GF-D8 (cell line): ENCODE measurements at places on chromosomes 6 and 20.

DNA sequence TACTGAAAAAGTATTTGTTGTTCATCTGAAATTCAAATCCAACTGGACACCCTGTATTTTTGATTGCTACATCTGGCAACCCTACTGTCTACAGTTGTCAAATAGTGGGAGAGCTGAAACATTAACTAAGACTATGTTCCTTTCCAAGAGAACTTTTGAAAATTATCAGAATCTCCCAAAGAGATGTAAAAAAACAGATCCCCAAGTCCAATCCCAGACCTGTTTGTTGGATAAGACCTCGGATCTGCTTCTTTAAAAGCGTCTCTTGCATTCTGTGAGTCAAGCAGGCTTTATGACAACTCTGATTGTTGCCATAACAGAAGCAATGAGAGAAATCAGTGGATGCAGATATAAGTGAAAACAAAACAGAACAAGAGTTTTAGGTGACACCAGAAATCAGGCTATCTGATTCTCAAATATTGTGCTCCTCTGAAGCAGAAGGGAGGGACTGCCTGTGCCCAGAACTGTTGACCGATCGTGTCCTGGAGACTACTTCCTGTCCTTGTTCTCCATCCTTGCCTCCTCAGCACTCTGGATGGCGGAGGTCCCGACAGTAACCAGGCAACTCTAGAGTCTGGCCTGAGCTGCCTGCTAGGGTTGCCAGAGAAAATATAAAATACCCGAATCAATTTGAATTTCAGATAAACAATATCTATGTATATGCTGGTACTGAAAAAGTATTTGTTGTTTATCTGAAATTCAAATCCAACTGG, 853.8 kb downstream of the MAFB start:
- DNase-seq, result no peak

- DNase-seq, result no peak
Measured at GRCh38 chr20:47127999-47128398, 228.5 kb downstream of the ZMYND8 start.

- DNase-seq, result no peak
Measured at GRCh38 chr20:51089272-51089781, 66.4 kb upstream of the KCNG1 start.

DNA sequence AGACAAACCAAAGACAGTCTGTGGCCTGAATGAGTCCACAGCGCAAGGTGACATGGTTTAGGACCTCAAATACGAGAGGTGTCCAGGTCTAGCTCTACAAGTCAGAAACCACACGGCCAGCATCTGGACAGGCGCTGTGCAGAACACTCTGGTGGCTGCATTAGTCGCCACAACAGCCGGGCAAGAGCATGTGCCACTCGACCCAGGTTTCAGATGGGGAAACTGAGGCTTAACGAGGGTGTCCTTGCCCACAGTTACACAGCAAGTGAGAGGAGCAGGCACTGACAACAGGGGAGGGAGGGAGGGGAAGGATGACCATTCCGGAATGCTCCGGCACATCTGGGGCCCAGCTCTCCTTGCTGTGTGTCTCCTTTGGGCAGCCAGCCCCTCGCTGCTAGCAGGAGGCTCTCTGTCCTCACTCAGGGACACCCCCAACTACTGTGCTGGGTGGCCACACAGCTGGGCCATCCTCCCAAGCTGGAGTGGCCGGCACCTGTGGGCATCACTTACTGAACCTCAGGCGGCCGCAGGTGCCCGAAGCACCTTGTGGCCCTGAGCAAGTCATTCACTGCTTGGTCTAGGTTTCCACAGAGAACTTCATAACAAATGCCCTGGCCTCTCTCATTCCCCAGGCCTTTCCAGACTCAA, 6.6 kb downstream of the DLL1 start:
- DNase-seq, result no peak

DNA sequence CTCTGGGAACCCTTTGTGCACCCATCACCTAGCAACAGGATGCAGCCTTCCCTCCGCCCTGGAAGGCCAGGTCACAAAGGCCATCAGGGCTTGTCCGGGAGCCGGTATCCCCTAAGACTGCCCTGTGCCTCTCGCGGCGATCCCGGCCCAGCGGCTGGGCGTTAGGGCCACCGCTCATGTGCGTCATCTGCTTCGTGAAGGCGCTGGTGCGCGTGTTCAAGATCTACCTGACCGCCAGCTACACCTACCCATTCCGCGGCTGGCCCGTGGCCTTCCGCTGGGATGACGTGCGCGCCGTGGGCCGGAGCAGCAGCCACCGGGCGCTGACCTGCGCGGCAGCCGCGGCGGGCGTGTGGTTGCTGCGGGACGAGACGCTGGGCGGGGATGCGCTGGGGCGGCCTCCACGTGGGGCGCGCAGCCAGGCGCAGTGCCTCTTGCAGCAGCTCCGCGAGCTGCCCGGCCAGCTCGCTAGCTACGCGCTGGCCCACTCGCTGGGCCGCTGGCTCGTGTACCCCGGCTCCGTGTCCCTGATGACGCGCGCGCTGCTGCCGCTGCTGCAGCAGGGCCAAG, at the start of gene ABHD16B:
ABHD16B (plus strand) TSS at position 134 of the 570 bp plus-strand sequence; CDS start at position 177, 43 bp downstream.
- no peak for DNase-seq

- DNase-seq, result peak; percentile 30
Measured at GRCh38 chr6:157984686-157985225, 3.1 kb downstream of the SYNJ2 start.

DNA sequence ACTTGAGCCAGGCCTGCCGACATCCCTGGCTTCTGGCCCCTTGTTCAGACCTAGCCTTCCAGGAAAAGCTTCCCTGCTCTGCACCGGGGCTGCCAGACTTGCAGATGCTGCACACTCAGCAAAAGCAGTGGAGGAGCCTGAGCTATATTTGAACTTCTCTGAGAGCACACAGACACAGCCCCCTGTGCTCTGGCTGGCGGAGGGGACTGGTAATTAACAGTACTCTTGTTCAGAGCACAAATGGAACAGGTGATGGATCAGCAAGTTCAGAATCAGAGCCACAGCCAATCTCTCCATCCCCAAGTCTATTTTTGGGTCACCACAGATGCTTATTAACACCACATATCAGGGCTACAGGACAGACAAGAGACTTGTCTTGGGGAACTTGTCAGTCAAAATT, 27.6 kb upstream of the RIMS4 start:
- DNase-seq, result no peak

GRCh38 chr20:50348096-50348495, 157.5 kb downstream of the CEBPB start:
- peak; percentile 80 for DNase-seq

DNA sequence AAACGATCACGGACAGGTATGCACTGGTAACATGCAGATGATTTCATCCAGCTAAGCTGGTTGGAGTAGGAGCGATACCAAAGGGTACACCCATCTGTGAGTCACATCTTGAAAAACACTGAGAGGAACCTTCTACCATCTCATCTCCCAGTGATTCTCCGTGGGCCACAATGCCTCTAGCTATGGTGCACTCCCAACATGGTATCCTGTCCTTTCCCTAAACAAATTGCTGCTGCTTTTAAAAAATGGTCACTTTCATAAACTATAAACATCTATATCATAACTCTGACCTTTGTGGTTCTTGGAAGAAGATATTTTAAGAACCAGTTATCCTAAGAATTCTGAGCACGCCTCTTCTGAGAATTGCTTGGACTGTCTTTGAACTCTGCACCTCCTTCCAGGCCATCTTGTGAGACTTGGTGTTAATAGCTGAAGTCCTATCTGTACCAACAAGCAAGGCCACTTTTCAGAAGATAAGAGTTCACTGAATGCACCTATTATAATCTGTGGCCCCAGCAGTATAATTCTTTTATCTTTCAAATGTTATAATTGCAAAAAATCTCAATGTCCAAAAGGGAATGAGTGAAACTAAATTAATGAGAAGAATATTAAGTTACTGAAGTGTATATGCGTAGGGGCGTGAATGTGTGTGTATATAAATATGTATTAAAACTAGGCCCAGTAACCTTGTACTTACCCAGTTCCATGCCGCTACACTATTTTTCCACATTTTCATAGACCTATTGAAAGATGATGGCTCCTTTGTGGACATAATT, 70.5 kb upstream of the TPD52L1 start:
- DNase-seq, result no peak

DNA sequence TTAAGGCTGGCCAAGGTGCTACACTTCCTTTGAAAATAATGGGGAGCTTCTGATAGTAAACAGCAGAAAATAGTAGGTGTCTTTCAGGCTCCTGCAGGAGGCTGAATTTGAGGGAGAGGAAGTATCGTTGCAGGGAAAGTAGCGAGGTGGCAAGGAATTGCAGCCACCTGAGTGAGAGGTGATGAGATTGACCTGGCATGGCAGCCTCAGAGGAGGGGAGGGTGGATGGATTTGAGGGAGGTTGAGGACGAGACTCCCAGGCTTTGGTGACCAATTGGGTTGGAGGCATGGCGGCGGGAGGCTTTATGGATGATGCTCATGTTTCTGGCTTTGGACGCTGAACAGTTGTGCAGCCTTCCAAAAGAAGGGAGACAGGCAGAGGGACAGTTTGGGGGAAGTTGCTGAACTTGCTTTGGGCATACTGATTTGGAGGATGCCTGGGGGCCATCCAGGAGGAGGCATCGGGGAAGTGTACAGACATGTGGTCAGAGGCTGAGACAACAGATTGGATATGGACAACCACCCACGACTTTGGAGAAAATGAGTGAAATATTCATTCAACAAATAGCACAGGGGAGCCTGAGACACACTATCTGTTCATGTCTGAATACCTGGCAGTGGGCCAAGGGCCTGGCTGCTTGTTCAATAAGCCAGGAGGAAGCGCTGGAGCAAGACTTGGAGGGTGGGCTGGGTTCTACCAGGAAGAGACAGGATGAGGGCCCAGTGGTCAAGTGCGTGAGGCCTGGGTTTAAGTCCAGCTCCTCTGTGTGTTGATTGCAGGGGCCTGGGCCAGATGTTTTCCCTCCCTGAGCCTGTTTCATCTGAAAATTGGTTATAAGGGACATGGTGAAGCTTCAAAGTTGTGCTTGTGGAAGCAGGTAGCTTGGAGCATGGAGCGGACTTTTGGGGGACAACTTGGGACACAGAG, 113.2 kb downstream of the CEBPB start:
- DNase-seq, result no peak

GRCh38 chr20:59013959-59014608, 5.1 kb upstream of the TUBB1 start:
- DNase-seq, result no peak

GRCh38 chr6:163892824-163893561, 478.5 kb downstream of the QKI start:
- no peak for DNase-seq

DNA sequence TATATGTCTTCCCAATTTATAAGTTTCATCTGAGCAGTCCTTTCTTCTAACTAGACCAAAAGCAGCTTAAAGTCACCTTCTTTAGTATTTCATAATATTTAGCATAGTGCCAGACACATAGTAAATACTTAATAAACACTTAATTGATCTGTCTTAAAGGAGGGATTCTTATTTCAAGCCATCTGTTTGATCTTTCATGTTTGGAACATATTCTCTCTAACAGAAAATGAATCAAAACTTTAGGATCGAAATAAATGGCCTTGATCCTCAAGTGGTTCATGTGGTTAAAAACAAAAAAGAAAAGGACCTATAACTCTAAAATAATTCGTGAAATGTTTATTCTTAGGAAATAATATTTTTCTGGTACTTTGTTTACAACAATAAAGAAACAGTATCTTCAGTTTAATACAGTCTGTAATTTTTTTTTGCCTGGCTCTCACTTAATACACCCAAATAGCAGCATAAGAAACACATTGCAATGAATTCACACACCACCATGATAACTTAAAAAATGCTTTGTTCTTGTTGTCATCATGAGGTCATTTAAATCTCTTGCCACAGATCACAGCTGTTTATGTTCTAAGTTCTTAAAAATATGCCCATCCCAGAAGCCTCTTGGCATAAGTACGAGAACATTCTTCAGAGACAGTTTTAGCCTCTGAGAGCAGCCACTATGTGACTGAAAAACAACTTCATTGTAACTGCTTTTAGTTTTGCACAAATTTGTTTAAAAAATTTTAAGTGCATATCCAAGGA, 48.1 kb downstream of the ESF1 start:
- no peak for DNase-seq

GRCh38 chr20:51634877-51635276, 92.4 kb upstream of the NFATC2 start:
- DNase-seq, result no peak

- DNase-seq, result no peak
Measured at GRCh38 chr20:46133886-46134654, 16.0 kb downstream of the CD40 start.

DNA sequence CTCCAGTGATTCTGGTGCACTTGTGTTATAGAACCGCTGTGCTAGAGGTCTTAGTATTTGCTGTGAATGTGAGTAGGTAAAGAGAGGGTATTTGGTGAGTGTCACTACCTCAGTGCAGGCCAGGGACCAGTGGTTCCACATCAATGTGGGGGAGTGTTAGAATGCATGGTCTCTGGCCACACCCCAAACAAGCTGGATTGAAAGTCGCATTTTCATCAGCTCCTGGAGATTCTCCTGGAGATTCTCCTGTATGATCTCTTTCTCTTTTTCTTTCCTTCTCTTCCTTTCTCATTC, 26.8 kb upstream of the BCAS1 start:
- DNase-seq, result no peak

- no peak for DNase-seq
Measured at GRCh38 chr20:31808481-31808880, 10.7 kb upstream of the MYLK2 start.

GRCh38 chr6:74277777-74278186, 581.8 kb downstream of the CD109 start:
- DNase-seq, result no peak

GRCh38 chr6:158717341-158718330, 67.8 kb downstream of the SYTL3 start:
- no peak for DNase-seq

- DNase-seq, result no peak
Measured at GRCh38 chr6:165519316-165519715, 143.7 kb downstream of the PDE10A start.

DNA sequence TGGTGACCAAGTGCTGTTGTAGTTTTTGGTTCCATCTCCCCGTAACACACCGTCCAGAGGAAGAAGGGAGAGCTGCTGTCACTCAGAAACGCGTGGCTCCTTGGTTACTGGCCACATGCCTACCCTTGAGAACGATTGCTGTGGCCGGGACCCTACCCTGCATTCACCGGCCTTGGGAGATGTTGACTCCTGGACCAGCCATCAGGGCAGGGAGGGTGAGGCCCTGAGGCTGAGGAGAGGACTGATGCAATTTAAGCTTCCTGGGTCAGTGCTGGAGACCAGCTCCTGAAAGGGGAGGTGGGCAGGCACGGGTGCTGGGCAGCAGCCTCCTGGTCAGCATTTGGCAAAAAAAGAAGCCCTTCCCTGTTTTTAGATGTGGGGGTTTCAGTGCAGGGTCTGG, 31.5 kb downstream of the ERMARD start:
- no peak for DNase-seq

GRCh38 chr20:47701612-47702011, 83.7 kb downstream of the SULF2 start:
- DNase-seq, result no peak

DNA sequence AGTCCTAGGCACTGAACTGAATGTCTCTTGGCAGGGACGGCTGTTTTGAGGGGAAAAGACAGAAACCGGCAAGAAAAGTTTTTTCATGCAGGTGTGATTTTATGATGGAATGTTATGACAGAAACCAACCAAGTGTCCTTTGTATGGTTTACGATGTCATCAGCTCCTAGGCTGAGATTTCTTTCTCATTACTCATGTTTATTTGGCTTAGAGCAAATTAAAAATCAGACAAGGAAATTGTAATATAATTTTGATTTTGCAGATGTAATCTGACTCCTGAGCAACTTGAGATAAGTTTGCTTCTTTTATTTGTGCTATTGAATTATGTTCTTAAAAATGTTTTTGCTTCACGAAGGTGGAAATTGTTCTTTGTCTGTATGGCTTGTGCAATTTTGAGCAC, 58.8 kb upstream of the MAP3K7 start:
- no peak for DNase-seq
